Fibroblast of skin of scalp (primary cell): ENCODE measurements at places on chromosomes 6 and 20.
A peak's percentile ranks its signal among the peaks of the same experiment; 100 is the strongest.

GRCh38 chr6:42532038-42532669 is 31.7 kb upstream of the UBR2 start:
- DNase-seq, result peak; percentile 79

- DNase-seq, result no peak
Measured at GRCh38 chr6:44594481-44594880, 207.0 kb downstream of the CDC5L start.

DNA sequence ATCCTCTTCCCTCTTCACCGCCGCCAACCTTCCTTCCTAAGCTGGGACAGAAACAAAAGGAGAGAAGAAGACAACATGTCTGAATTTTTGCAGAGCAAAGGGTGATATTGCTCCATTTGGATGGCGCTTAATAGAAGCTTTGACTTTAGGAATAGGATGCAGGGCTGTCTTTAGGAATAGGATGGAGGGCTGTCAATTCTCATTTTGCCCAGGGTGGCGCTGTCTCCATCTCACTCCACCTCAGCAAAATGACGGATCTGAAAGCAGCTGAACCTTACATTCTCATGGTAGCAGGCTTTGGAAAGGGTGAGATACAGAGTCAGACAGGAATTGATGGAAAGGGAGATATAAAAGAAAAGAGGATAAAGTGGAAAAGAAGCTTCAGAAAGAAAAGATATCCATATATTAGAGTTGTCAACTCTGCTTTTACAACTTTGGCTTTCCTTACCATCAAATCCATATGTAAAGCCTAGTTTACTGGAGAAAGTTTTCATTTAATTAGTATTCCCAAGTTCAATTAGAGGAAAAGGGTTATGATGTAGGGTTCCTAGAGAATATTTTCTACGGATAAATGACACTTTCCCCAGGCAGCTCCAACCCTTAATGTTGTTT is 2.4 kb downstream of the MTCL3 start:
- peak; percentile 55 for DNase-seq

- no peak for DNase-seq
Measured at GRCh38 chr20:1490643-1491195, 501 bp downstream of the SIRPB2 start.

DNA sequence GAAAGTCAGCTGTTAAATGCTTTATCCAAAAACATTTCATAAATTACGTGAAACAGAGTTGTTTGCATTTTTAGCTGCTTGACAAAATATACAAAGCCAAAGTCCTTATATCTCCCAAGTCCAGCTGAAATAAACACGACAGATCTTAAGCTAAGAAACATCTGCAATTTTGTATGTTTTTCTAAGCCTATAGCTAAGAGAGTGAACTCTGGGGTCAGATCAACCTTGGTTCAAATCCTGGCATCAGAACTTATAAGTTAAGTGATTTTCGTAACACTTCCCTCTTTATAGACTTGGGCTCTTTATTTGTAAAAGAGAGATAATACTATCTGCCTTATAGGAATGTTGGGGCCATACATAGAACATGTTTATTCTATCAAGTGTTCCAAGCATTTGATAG is 176.7 kb downstream of the PTPRK start:
- DNase-seq, result no peak
